ENCODE measurements at places on chromosomes 12 and 14. TPM values are rescaled to one million over a fixed set of nuclear protein-coding genes. Genes with fewer than 3 reads are reported as not detected.

DNA sequence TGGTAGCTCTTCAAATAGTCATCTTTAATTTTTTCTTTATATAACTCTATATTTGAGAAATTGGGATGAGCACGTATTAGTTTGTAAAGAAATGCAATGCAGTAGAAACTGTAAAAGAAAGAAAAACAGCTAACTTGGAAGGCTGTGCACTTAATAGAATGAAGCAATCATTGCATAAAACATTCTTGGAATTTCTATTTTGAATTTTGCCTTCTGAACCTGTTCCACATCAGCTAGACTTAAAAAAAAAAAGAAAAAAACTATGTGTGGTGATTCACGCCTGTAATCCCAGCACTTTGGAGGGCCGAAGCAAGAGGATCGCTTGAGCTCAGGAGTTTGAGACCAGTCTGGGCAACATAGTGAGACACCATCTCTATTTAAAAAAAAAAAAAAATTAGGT is 29.4 kb downstream of the SCN8A start:
- H3K4me1 ChIP-seq, result 0 out of 2 replicates have a peak, but pooled peaks cover under 1% of the 10 kb centered on the region
- no peak for DNase-seq
- no peak overlapping the region for H3K27ac ChIP-seq
- no peak overlapping the region for H3K4me3 ChIP-seq
- no peaks in the 10 kb centered on the region for H3K27me3 ChIP-seq
- no peaks in the 10 kb centered on the region for H3K36me3 ChIP-seq

DNA sequence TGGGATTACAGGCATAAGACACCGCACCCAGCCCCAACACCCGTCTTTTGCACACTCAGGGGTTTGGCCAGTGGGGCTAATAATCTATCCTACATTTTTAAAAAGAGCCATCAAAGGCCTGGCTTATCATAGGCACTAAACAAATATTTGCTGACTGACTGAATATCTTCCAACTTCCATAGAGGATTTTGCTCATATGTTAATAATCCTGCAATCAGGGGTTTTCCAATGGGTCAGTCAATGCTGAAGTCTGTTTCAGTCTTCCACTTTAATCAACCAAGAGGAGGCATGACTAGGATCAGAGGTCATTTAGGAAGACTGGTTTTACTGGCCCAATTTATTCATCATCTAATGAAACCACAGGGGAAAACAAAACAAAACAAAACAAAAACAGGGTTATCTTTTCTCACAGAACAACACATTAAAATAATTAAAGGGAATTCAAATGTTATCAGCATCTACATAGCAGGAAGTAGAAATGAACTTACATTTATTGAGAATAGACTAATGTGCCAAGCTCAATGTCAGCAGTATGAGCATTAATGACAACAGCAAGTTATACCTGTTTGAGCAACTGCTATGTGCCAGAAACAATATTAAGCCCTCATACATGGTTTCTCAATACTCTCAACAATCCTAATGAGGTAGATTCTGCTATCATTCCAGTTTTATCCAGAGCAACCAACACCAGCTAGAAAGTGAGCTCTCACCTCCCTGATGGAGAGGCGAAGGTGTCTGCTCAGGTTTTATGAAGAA is 372.2 kb downstream of the EGLN3 start:
- H3K27ac ChIP-seq, result no peak overlapping the region
- no peaks in the 10 kb centered on the region for H3K4me1 ChIP-seq
- no peaks in the 10 kb centered on the region for H3K27me3 ChIP-seq
- no peak overlapping the region for H3K4me3 ChIP-seq
- H3K36me3 ChIP-seq, result no peaks in the 10 kb centered on the region
- DNase-seq, result no peak

- DNase-seq, result no peak
- no peak overlapping the region for H3K4me3 ChIP-seq
- H3K4me1 ChIP-seq, result no peaks in the 10 kb centered on the region
- no peaks in the 10 kb centered on the region for H3K36me3 ChIP-seq
Measured at GRCh38 chr12:91774434-91774921, 371.2 kb downstream of the BTG1 start.

- H3K36me3 ChIP-seq, result no peaks in the 10 kb centered on the region
- DNase-seq, result no peak
- no peaks in the 10 kb centered on the region for H3K27me3 ChIP-seq
Measured at GRCh38 chr12:102763471-102763870, 153.6 kb downstream of the PAH start.

The TAS2R43 gene
- 0.15 TPM for polyA plus RNA-seq

The LPAR5 gene
- 0.17 TPM for polyA plus RNA-seq

The P2RX7 gene
- 0.56 TPM for polyA plus RNA-seq

The CELA1 gene
- polyA plus RNA-seq, result not detected
